Stimulated activated CD4-positive, alpha-beta T cell treated with anti-CD3 and anti-CD28 coated beads, Interleukin-2, amount 100 ng/mL, for 24 hours (primary cell): ENCODE measurements at places on chromosomes 16 and 17.

- peak; percentile 60 for DNase-seq
These were observed 366.9 kb downstream of the SLC39A11 start for GRCh38 chr17:72725433-72726068.

DNA sequence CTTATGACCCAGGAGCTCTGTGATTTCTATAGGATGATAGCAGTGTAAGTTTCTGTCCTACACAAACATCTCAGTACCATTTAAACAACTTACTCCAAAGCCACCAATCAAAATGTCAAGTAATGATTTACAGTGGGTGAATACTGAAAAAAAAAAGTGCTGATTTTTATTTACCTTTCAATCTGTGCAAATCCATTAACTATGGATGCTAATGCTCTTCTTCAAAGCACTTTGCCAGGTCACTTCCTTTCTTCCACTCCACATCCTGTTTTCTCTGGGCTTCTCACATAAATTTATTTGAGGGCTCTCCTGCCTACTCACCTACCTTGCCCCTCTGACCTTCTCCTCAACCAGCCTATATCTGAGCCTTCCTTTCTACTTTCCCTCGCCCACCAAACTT, 101.6 kb downstream of the SKAP1 start:
- DNase-seq: no peak

- DNase-seq: no peak
These were observed 868 bp downstream of the MED13 start for GRCh38 chr17:62064029-62064790.

DNA sequence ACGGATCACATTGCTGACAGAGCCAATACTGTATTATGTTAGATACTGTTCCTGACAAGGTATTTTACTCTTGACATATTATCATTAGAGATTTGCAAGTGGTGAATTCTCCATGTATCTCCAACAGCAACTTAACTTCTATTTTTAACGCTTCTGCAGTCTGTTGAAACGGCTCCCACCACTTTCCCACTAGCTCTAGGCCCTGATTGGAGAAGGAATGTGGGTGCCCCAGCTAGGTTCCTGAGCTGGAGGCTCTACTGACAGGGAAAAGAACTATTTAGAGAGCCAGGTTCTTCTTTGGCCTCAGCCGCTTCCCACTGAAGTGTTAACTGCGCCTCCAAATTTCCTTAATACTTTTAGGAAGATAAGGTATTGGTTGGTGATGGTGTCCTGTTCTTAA, 191.8 kb downstream of the RBFOX1 start:
- DNase-seq: no peak

- no peak for DNase-seq
These were observed 62.1 kb upstream of the NOL11 start for GRCh38 chr17:67655478-67656148.
